SK-N-DZ (cell line): ENCODE measurements at places on chromosomes 12 and 14.

- DNase-seq, result no peak
Measured at GRCh38 chr14:40894846-40895245, 711.8 kb upstream of the LRFN5 start.

DNA sequence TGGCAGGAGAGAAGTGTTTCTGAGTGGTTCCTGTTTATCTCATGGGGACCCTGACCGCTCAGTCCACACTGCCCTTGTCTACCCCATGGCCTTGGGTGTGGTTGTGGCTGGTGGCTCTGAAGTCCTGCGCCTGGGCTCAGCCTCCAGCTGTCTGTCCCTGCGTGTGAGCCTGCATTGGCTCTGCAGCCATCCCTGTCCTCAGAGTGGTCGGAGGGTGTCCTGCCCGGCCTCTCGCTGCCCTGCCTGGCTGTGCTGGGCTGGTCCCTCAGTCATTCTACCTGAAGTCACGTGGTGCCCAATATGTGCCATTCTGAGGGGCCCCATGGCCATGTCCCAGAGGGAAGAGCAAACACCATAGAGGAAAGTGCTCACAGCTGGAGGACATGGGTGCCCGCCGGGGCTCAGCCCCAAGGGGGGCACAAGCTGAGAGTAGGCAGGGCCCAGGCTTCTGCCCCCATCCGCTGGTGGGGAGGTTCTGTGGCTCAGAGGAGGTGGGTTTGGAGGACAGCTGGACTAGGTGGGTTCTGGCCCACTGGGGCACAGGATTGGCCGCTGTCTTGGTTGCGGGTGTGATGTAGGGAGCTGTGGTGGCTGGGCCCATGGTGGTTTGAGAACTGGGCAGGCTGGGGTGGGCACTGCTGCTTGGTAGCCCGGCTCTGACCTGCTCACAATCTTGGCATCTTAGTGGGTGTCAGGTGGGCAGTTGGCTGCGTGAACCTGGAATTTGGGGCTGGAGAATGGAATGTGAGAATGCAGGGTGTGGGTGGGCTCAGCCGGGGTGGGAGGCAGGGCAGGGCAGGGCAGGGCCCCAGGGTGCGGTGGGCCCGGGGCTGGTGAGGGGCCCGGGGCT lies 11.6 kb downstream of the TEDC1 start:
- no peak for DNase-seq

DNA sequence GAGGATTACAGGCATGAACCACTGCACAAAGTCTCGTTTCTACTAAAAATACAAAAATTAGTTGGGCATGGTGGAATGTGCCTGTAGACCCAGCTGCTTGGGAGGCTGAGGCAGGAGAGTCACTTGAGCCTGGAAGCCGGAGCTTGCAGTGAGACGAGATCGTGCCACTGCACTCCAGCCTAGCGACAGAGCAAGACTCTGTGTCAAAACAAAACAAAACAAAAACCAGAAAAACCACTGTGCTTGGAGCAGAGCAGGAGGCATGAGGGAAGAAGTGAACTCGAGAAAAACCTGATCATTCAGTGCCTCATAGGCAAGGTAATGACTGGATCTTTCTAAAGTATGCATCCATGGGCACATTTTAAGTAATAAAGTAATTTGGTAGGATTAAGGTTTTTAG lies 487.8 kb downstream of the KCNH5 start:
- DNase-seq, result no peak

DNA sequence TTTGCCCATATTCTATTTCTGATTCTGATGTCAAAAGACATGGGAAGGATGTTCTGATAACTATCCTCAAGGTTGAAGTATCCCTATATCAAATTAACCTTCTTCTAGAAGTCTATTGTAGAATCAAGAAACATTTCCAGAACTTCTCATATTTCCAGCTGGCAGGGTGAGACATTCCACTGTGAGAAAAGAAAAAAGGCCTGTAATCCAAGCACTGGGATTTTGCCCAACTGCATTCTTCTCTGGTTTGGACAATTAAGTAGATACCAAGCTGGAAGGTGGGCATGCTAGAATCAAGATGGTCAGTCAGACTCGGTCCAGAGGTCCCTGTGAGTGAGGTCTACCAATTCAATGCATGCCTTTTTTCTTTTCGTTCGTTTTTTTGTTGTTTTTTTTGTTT lies 60.9 kb downstream of the MAP3K9 start:
- no peak for DNase-seq

- DNase-seq, result no peak
Measured at GRCh38 chr14:60133487-60133886, 31.7 kb downstream of the DHRS7 start.

GRCh38 chr14:104086661-104087461 lies 1.4 kb downstream of the ASPG start:
- no peak for DNase-seq

DNA sequence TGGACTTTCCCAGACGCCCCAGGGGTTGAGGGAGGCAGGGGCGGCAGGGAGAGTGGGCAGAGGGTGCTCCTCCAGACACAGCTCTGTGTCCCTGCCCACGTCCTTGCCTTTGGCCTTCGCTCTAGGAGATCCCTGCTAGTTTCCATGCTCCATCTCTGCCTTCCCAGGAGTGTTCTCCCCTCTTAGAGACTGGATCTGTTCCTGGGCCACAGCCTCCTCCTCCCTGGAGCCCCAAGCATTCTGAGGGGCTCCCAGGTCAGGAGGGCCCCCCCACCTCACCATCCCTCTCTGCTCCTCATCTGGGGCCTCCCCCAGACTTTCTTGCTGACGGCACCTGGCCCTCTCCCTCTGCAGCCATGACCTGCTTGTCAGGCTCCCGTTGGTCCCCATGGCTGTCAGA lies 216.0 kb upstream of the FKBP4 start:
- no peak for DNase-seq

- peak; percentile 52 for DNase-seq
Measured at GRCh38 chr12:56695327-56696101, 7.4 kb upstream of the PTGES3 start.

DNA sequence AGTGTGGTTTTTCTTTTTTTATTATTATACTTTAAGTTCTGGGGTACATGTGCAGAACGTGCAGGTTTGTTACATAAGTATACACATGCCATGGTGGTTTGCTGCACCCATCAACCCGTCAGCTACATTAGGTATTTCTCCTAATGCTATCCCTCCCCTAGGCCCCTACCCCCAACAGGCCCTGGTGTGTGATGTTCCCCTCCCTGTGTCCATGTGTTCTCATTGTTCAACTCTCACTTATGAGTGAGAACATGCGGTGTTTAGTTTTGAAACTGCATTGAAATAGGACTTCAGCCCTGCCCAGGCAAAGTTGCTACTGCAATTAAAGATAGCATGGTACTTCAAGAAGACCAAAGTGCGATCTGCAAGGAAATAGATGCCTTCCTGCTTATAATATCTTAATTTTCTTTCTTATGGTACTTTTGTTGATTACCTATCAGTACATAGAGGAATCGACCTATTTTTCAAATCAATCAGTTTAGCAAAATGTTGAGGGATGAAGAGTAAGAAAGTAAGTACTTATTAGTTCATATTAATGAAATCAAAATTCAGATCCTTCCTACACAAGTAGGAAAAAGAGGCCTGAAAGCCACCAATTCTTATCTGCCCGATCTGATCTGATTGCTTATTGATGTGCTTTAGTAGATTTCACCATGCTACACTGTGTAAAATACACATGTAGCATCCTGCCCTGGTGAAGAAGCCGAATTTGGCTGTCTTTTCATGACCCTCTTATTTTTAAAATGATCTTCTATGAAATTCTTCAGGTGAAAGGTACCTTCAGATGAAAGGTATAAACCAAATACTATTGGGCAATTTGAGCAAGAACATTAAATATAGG lies 1.6 kb downstream of the LTA4H start:
- DNase-seq, result no peak

- no peak for DNase-seq
Measured at GRCh38 chr14:101643651-101644050, 82.4 kb downstream of the DIO3 start.

DNA sequence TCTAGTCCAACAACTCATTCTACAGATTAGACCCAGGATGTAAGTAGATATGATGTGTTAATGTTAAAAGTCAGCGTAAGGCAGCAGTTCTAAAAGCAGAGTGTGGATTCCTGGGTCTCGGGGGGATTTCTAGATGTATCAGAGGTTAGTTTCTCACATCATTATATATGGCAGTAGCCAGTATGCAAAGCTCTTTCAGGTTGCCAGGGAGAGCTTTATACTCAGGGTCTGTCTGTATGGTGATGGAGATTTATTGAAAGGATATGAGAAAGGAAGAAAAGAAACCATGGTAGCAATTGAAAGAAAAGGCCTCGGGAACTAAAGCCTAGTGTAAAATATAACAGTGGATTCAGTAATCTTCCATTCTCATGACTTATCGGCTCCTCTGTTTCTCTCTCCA lies 26.2 kb upstream of the PAWR start:
- DNase-seq, result no peak

- DNase-seq, result no peak
Measured at GRCh38 chr14:88791252-88791621, 1.5 kb downstream of the EML5 start.

- no peak for DNase-seq
Measured at GRCh38 chr14:105490267-105490571, 827 bp upstream of the TEDC1 start.

DNA sequence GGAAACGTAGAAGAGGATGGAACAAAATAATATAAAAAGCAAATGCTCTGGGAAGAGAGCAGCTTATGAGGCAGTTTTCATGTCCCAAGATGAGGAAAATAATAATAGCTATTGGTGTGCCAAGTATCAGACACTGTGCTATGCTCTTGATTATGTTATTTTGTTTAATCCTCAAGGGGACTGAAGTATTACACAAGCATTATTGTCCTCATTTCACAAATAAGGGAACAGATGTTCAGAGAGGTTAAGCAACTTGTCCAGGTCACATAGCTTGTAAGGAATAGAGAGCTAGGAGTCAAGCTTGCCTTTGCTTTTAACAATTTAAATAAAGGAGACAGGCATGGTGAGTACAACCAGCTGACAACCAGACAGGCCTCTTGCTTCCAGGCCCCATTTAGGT lies 26.9 kb upstream of the LTBP2 start:
- no peak for DNase-seq

- DNase-seq, result no peak
Measured at GRCh38 chr12:107774349-107775029, at the start of gene ASCL4. Gene ASCL4 (plus strand): TSS chr12:107774704. CDS start chr12:107775219, 515 bp downstream.

- no peak for DNase-seq
Measured at GRCh38 chr14:75018694-75019093, 16.0 kb downstream of the EIF2B2 start.

GRCh38 chr14:74792249-74793039 lies 29.3 kb downstream of the YLPM1 start:
- no peak for DNase-seq

DNA sequence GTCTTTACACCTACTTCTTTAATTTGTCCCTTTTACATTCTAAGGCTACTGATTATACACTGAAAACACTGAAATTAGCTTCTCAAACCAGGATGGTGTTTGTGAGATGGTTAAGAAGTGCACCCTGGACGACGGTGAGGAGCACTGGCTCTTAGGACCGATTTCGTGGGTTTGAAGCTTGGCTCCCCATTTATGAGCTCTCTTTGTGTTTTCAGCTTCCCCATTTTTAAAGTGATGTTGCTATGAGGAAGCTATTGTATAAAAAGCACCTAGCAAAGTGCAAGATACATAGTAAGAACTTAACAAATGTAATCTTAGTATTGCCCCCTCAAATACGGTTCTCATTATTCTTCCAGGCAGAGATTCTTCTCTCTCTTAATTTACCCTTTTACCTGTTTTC lies 4.7 kb downstream of the NFYB start:
- DNase-seq, result no peak

- peak; percentile 95 for DNase-seq
Measured at GRCh38 chr12:69415471-69416275, 54.5 kb upstream of the FRS2 start.

- DNase-seq, result no peak
Measured at GRCh38 chr14:91920526-91920925, 27.0 kb downstream of the FBLN5 start.

GRCh38 chr12:79934281-79935020 lies 446 bp downstream of the PPP1R12A start:
- DNase-seq, result peak; percentile 56

- no peak for DNase-seq
Measured at GRCh38 chr14:82403987-82404386, 870.3 kb upstream of the SEL1L start.

GRCh38 chr12:58803908-58804307 lies 116.4 kb downstream of the LRIG3 start:
- DNase-seq, result no peak

DNA sequence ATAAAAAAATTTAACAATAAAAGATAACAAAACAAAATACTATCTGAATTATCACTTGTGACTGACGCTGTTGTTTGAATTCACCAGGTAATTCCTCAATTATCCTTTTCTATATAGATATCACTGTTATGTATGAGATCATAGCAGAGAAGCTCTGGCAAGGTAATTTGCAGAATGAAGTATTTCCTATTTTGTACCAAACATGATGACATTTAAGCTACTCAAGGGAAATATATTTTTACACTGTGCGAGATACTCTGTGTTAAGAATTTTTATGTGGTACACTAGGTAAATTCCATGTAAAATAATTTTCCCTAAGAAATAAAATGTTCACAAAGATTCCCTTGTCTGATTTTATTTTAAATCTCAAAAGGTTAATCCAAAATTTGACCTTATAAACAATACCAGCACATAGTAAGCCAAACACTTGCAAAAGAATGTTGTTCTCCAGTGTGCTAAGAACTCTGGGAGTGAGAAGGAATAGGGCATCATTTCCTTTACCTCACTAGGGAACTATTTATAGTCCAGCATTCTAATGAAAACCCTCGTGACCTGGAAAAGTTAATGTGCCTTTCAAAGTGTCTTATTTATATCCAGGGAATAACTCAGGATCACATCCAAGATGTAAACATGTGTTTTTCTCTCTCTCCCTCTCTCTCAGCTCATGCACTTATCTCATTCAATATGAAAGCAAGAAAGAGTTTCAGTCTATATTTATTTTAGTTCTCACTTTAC lies 115.2 kb upstream of the RAP1B start:
- no peak for DNase-seq

- DNase-seq, result no peak
Measured at GRCh38 chr12:69732088-69732487, 6.6 kb upstream of the RAB3IP start.

- DNase-seq, result no peak
Measured at GRCh38 chr14:64038841-64039542, 186.2 kb downstream of the SYNE2 start.

DNA sequence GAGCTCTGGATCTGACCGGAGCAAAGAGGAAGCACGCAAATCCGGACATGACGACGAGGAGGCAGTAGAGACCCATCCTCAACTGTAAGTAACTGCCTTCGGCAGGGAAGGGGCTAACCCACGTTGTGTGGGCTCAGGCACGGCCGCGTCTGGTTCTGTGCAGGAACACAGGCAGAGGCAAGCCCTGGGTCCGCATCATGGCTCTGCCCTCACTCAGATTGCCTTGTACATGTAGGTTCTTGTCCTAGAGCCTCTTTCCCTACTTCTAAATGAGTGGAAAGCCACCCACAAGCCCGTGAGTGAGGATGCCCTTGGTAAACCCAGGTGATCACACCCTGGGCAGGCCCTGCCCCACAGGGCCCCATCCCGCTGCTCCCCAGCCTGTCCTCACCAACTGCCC lies 8.9 kb upstream of the RPLP0 start:
- DNase-seq, result no peak
